ENCODE measurements at places on chromosomes 12 and 14. TPM values are rescaled to one million over a fixed set of nuclear protein-coding genes. Genes with fewer than 3 reads are reported as not detected.

Gene MYO1H
- polyA plus RNA-seq = 0.09 TPM

Gene CELA1
- polyA plus RNA-seq = not detected

Gene CLEC4A
- 0.75 TPM for polyA plus RNA-seq

Gene PPP1CC
- 120 TPM for polyA plus RNA-seq

Gene PLD4
- 0.05 TPM for polyA plus RNA-seq

Gene COX8C
- 0.32 TPM for polyA plus RNA-seq

Gene DHH
- 0.54 TPM for polyA plus RNA-seq

Gene KIF26A
- 7.1 TPM for polyA plus RNA-seq

Gene CRIP2
- 1,790 TPM for polyA plus RNA-seq

Gene IPO4
- polyA plus RNA-seq = 4.1 TPM

Gene DIO3
- polyA plus RNA-seq = 0.34 TPM

Gene MGST1
- polyA plus RNA-seq = 149 TPM
